ENCODE measurements at places on chromosomes 2 and 18.

DNA sequence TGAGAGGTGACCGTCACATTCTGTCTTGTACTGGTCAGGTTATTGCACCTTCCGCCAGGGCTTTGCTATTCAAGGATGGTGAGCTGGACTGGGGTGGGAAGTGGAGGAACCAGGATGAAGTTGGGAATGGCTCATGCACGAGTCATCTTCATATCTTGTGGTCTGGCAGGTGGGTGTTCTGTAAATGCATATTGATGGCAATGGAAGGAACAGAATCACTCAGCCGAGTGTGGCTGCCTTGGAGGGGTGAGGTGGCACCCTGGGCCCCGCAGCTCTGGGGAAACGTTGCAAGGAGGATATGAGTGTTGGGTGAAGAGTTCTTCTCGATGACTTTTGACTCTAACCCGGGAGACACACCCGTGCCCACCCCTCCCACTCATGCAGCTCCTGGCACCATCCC lies 1.2 kb downstream of the NEU2 start:
- no peak for DNase-seq

DNA sequence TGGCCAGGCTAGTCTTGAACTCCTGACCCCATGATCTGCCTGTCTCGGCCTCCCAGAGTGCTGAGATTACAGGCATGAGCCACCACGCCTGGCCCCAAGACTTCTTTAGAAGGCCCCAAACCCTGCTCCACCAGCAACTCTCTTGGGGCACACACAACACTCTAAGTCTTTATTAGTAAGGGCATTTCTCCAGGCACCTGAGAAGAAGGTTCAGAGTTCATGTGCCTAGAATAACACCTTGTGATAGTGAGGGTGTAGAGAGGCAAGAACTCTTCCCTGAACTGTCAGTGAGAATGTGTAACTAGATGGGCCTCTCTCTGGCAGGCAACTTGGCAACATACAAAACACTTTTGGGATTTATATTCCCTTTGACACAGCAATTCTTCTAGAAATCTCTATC lies 43.8 kb downstream of the SH2D6 start:
- no peak for DNase-seq

DNA sequence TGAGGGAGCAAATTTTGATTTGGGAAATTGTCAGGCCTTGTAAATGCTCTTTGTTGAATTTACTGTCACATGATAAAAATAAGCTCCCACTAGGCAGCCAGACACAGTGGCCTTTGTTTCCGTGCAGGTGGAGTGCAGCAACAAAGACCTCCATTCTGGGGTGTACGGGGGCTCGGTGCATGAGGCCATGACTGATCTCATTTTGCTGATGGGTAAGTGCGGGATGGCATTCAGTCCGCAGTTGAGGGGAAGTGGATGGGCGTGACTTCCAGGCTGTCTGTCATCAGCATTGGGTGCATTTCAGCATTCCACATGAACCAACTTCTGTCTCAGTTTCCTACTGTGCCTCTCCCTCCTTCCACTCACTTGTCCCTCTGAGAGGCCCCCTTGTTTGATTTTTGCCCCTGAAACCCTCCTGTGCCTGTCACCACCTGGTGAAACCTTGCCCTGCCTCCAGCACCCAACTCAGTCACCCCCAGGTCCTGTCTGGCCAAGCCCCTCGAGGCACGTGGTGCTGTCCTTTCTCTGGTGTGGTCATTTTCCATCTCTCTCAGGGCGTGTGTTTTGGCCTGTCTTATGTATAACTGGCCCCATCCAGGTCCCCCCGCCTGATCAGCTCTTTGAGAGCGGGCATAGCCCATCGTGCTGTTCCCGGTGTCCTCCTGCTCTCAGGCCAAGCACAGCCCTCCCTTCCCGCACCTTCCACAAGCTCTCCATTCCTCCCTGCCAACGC lies 16.3 kb downstream of the CNDP2 start:
- no peak for DNase-seq

DNA sequence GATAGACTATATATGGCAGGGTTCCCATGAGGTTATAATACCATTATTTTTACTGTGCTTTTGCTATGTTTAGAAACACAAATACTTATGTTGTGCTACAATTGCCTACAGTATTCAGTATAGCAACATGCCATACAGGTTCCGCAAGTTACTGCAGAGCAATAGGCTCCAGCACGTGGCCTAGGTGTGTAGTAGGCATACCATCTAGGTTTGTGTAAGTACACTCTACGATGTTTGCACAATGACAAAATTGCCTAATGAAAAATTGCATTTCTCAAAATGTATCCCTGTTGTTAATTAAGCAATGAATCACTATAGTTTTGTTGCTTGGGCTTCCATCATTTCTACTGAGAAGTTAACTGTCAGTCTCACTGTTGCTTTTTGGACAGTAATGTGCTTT lies 9.8 kb downstream of the CD302 start:
- DNase-seq = no peak
